ENCODE measurements at places on chromosomes 2 and 18.

- no peak for DNase-seq
Measured at GRCh38 chr2:131488306-131489205, 3.6 kb downstream of the MZT2A start.

DNA sequence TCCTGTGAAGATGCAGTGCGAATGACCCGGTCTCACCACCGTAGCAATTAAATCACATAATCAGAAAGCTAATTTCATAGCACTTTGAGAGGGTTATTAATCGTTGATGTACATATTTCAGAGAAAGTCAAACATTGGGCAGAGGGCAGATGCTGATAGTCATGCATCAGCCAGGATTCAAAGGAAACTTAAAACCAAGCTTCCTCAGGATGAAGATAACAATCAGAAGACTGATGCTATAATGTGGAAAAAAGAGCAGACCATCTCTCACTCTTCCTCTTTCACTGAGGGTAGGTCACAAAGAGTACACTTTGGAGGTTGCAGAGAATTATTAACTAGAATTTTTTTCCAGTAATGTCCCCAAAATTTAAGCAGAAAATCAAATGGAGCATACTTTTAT is 1027.7 kb upstream of the ZEB2 start:
- no peak for DNase-seq

DNA sequence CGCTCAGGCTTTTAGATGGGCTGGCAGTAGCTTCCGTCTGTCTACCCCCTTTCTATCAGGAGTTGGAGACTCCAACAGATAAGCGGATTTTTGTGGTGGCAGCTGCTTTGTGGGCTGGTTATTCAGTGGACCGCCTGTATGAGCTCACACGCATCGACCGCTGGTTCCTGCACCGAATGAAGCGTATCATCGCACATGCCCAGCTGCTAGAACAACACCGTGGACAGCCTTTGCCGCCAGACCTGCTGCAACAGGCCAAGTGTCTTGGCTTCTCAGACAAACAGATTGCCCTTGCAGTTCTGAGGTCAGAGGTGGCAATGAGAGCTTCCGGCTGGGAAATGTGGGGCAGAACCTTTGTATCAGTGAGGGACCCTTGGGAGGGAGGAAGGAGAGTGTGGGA is 14.8 kb downstream of the CAD start:
- DNase-seq, result no peak

DNA sequence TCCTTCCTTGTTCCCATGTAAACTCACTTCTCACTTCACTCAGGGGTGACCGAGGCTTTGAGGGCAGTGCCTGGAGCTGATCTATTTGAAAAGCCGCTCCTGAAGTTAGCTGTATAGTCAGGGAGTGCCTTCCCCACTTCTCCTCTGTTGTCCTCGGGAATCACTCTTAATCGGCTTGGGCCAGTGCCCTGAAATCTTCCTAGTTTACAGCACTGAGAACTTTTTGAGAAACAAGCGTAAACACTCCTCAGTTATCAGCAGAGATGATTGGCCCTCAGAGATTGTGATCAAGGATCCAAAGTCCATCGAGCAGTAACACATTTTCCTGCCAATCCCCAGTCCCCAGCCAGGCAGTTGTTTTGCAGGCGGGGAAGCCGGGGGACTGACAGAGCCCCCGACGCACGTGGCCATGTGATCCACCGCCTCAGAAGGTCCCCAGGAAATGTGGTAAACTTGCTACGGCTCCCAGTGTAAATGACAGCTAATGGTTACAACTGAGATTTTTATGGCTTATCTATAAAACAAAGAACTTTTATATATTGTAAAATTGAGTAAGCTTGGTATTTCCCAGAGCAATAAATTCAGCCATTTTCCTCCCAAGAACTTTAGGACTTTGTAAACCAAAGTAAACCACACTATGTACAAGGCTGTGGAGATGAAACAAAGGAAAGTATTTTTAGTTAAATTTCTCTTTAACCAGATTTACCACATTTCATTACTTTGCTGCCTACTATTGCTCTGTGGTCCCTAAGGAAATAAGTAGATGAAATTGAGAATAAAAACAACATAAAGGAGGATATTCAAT is 53.5 kb downstream of the C18orf63 start:
- no peak for DNase-seq

DNA sequence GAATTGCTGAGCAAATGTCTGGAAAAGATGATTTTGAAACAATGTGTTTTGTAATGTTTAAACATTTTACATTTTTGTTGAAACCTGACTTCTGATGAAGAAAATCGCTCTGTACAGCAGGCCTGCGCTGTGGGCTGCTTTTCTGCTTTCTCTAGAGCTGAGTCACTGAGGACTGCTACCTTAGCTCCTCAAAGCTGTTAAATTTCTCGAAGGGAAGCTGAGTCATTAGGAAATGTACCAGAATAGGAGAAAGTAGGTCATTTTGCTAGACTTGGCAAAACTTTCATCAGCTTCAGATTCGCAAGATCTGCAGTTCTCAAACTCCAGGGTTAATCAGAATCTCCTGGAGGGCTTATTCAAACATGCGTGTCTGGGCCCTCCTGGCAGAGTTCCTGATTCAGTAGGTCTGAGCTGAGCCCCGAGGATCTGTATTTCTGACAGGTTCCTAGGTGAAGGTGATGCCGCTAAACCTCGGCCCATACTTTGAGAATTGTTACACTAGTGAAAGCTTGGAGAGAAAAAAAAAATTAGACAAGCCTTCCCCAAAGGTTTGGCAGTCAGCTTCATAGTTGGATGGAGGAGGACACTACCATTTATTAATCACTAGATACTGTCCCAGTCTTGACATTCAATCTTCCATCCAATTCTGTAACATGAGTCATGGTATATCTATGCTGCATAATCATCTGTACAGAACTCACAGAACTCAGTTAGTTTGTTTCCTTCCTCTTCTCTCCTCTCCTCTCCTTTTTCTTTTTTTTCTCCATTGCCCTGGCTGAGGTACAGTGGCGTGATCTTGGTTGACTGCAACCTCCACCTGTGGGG is 297.6 kb downstream of the PARD3B start:
- DNase-seq, result peak; percentile 93

GRCh38 chr2:7950035-7950612 is 731.7 kb upstream of the ID2 start:
- no peak for DNase-seq

- no peak for DNase-seq
Measured at GRCh38 chr18:2656981-2657512, 1.5 kb downstream of the SMCHD1 start.

- no peak for DNase-seq
Measured at GRCh38 chr18:35939138-35939537, 33.3 kb upstream of the RMP24 start.

GRCh38 chr18:77316641-77317040 is 67.0 kb downstream of the GALR1 start:
- no peak for DNase-seq

DNA sequence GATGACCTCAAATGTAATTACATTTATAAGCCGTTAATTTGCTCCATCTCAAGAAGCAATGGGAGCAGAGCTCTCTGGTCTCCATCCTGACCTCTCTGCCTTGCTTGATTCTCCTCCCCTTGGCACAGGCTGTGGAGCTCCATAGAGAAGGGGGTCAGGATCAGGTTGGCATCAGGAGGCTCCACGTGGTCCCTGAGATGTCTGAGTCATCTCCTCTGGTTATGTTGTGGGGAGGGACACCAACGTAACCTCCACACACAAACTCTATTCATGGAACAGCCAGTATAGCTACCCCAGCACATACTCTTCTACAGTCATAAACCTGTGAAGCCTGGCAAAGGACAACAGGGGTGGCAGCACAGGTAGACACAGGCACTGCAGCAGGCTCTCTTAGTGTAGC is 29.0 kb downstream of the TRABD2A start:
- no peak for DNase-seq

- DNase-seq, result no peak
Measured at GRCh38 chr2:62784341-62784740, 78.8 kb downstream of the EHBP1 start.

DNA sequence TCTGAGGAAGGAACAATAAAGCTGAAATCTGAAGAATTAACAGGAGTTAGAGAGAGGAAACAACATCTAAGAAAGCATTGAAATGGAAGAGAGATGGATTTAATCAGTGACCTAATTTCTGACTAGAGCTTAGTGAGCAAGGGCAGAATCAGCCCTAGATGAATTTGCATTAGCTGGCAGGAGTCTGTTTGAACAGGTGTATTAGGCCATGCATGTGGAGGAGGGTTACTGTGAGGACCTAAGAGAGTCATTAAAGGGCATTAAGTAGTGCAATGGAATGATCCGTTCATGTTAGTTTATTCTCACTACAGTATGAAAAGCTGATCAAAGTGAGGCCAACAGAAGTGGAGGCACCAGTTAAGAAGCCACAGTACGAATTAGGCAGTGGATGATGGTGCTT is 285.3 kb downstream of the GRB14 start:
- no peak for DNase-seq

GRCh38 chr2:54763636-54764291 is 40.3 kb downstream of the EML6 start:
- no peak for DNase-seq

DNA sequence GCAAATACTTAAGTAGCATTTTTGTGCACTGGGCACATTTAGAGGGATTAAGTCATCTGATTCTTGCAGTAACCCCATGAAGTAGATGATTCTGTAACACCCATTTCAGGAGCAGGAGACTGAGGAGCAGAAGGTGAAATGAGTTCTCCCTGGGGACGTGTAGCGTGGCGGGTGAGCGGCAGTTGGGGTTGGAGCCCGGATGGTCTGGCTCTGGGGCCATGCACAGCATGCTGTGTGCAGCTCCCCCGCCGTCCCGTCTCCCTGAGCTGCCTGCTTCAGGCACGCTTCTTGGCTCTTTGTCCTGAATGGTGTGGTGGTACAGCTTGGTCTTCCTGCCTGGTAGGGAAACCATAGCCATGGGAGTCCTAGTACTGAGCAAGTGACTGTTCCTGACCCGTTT is 32.4 kb downstream of the INPP4A start:
- DNase-seq, result no peak

DNA sequence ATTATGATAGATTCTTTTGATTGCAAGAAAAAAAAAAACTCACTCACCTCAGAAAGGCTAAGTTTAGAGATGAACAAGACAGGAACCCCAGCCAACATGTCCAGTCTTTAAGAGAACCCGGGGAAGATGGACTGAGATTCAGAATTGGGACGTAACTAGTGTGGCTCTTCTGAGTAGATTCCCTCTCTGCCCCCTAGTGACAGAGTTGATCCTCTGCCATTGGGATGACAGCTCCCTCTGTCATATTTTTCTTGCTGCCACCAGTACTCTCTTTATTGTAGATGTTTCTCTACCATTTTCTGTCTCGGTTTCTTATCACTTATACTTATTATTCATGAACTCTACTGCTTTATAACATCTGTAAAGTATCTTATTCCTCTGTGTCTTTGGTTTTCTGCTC is 77.7 kb downstream of the GULP1 start:
- DNase-seq, result no peak

DNA sequence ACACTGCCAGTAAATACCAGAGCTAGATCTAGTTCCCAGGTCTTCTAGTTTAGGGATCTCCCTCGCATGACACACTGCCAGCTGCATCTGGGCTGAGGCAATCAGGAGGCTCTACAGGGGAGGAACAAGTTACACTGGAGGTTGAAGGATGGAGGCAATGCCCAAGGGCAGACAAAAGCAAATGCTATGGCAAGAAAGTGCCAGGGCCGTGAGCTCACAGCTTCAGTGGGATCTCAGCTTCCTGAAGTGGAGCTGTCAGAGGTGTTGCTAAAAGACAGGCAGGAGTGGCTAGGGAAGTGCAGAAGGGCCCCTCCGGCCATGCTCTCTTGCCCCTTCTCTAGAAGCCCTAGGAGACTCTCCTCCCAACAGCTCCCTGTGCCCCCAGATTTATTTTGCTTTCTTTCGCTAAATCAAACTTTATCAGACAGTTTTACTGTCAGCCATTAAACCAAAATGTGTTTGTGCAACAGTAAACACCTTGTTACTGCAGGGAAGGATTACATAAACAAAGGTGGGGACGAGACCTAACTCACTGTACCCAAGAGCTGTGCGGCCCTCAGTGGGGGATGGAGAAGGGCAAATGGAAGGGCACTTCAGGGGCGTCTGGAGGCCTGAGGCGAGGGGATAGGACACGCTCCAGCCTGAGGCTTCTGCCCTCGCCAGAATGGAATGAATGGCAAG is 39.4 kb upstream of the PKDCC start:
- no peak for DNase-seq

DNA sequence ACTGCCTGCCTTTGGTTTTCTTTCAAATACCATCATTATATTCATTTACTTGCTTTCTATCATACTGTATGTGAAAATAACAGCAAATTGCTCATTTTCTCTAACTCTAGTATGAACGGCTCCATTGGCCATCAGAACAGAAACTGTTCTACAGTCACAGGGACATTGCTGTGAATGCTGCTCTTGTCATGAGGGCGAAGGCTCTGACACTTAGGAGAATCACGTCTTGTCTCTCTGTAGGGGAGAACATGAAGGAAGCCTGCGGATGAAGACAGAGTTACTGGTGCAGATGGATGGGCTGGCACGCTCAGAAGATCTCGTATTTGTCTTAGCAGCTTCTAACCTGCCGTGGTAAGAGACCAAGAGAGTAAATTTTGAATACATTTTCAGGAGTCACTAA is 41.7 kb upstream of the ELOA2 start:
- DNase-seq, result no peak

DNA sequence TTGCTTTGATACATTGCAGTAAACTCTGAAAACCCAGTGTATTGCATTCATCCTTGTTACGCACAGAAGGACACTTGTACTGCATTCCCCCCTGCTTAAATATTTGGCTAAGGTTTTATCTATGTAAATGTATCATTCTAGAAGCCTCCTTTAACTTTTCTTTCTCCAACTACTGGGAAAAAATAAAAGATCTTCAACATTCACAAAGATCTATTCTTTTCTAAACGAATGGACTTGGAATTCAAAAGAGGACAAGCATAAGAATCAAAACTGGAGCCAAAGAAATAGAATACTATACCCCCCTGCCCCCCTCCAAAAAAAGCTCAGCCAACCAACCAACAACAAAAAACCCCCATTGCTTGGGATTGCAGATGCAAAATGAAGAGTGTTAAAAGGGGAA is 136.9 kb downstream of the EPHA4 start:
- DNase-seq, result no peak

GRCh38 chr2:196427986-196428634 is 211.4 kb upstream of the CCDC150 start:
- DNase-seq, result no peak

DNA sequence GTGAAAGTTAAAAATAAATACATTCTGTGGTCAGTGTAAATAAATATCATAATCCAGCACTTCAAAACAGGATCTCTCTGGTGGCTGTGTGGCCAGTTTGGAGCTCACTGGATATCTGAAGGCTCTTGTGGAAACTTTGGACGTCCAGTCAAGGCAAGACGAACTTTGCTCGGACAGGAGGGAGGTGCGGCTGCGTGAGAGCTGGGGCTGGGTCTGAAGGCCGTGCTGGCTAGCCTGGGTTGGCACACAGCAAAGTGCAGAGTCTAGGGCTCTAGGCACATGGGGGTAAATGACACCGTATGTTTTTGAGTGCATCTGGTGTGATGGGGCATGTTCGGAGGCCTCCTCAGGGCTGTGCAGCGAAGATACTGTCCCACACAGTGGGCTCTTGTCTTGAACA is 78.9 kb upstream of the TXNDC2 start:
- no peak for DNase-seq

- no peak for DNase-seq
Measured at GRCh38 chr18:44080054-44080453, 600.6 kb upstream of the SETBP1 start.
